ENCODE measurements at places on chromosomes 3 and 15.
A peak's percentile ranks its signal among the peaks of the same experiment; 100 is the strongest.

DNA sequence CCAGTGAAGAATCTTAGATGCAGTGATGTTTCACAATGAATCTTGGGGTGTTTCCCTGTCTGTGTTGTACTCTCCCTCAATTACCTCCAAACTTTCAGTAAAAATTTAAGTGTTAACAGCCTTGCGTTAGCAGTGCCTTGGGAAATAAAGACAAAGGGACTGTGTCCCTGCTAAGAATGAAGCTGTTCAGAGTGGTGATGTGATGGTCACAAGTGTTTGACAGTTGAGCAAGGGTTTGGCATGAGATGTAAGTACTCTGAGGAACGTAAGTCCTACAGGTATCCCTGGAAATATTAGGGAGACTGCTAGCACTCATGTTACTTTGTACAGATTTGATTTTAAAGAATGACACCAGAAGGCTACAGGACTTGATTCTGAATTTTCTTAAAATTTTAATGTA lies 304.3 kb upstream of the DPH6 start:
- DNase-seq, result no peak

- peak; percentile 22 for DNase-seq
Measured at GRCh38 chr3:160686955-160687535, 10.1 kb downstream of the ARL14 start.

DNA sequence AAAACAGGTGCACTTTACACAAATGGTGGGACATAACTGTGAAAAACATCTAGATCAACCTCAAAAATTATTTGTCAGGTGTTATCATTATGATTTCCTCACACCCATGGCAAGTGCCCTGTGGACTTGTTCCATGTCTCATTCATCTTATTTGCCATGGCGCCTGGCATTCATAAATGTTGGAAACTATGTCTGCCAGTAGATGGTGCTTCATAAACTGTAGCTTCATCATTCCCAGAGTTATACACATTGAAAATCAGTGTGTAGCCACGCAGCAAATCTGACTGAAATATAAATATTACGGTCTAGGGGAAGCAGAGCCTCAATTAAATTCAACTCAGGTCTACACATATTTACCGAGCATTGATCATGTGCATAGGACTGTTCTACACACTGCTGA lies 90.7 kb downstream of the IMPG2 start:
- DNase-seq, result peak; percentile 14

- peak; percentile 47 for DNase-seq
Measured at GRCh38 chr3:16836505-16837237, 48.1 kb upstream of the PLCL2 start.

GRCh38 chr3:111963424-111963823 lies 15.4 kb upstream of the ABHD10 start:
- peak; percentile 54 for DNase-seq

- DNase-seq, result peak; percentile 96
Measured at GRCh38 chr15:63023351-63023945, 19.1 kb upstream of the TPM1 start.

- peak; percentile 36 for DNase-seq
Measured at GRCh38 chr3:172321035-172321434, 127.2 kb downstream of the GHSR start.

DNA sequence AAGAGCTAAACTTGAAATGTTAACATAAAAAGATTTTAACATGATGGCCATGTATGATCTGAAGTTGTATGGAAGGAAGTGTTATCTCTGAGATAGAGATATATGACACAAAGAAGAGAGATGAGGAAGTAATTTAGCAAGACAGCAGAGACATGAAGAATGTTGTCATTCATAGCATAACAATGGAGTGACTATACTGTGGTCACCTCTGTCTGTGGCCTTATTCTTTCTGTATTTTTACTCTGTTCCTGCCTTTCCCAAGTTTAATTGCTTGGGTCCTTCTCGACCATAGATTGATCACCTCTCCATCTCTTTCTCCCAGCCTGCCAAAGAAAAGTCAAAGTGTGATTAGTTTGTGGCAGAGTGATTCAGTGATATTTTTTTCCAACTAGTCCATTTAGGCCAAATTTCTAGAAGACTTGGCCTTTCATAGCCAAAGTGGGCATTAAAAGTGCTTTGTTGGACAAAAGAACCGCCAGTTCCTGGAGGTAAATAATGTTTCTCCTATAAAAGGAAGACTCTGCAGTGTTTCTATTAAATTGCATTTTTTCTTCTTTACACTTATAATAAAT lies 711.9 kb downstream of the CADM2 start:
- DNase-seq, result peak; percentile 1

GRCh38 chr15:90643301-90643632 lies 73.9 kb upstream of the BLM start:
- DNase-seq, result no peak

DNA sequence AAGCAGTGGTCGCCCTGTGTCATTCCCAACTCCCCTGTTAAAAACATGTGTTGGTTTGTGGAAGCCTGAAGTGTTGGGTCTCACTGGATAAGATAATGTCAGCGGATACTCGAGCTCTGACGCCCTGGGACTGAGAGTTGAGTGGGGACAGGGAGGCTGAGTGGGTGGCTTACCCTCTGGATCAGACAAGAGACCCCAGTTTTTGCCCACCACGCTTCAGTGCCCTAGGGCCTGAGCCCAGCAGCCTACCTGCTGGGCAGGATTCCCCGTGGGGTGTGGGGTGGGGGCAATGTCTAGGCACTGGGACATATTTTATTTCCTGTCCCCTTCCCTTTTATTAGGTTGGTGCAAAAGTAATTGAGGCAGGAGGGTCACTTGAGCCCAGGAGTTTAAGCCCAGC lies 75.0 kb downstream of the SMAD6 start:
- no peak for DNase-seq

- no peak for DNase-seq
Measured at GRCh38 chr3:23592961-23593931, 212.5 kb upstream of the UBE2E1 start.
